NCI-H1436 treated with DMSO at 0.1 percent for 48 hours (cell line): ENCODE measurements at places on chromosomes 5 and 9.

- DNase-seq: peak; percentile 81
Observed at GRCh38 chr9:34458013-34458958, at the start of the genes DNAI1 and FAM219A. Gene DNAI1 (plus strand): TSS chr9:34458805. CDS start chr9:34459006, 201 bp downstream. Gene FAM219A (minus strand): TSS chr9:34458570. CDS start chr9:34458263, 307 bp downstream.

- no peak for DNase-seq
Observed at GRCh38 chr5:88665750-88666215, 217.2 kb downstream of the MEF2C start.

DNA sequence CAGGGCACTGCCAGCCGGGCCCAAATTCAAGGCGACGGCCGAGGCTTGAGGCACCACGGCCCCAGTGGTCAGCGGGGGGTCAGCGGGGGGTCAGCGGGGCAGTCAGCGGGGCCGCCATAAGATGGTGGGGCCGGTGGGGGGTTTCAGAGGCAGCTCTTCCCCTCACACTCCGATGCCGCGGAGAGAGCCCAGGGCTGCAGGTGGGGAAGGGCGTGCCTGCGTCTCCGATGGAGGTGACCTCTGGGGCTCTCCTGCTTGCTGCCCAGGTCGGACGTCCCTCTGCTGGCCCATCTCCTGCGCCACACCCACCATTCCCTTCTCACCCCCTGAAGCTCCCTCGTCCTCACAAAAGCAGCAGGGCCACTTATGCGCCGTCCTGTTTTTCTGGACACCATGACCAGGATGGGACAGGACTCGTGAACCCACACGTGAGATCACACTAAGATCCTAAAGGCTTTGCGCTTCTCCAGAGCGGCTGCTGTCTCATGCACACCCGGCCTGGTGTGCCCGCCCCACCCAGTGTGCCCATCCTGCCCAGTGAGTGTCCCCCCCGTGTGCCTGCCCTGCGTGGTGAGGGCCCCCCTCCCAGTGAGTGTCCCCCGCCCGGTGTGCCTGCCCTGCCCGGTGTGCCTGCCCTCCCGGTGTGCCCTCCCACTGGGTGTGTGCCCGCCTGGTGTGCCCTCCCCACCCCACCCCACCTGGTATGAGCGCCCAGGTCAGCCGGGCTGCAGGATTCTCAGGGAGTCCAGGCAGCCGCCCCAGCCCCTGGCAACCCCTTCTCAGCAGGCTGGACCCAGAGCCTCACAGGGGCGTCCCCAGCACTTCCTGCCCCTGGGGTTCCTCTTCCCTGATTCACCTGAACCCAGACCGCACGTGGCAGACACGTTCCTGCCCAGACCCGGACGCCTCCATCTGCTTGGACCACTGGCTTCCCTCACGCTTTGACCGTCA is 48.7 kb upstream of the NKD2 start:
- DNase-seq: no peak

DNA sequence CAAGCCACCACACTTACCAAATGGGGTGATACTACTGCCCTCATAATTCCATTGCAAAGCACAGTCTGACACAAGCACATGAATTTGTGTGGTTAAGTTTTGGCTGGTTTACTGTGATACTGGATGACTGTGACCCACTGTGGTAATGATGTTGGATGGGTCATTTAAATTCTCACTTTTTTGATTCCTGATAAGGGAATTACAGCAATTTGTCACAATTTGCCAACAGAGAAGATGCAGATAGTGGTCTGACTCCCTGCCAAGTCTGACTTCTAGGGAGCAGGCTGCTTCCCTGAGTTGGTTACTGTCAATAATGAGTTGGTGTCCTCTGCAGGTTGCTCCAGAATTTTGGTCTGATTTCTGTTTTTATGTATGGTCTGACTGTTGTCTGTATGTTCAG is 731.9 kb downstream of the MTRR start:
- no peak for DNase-seq

DNA sequence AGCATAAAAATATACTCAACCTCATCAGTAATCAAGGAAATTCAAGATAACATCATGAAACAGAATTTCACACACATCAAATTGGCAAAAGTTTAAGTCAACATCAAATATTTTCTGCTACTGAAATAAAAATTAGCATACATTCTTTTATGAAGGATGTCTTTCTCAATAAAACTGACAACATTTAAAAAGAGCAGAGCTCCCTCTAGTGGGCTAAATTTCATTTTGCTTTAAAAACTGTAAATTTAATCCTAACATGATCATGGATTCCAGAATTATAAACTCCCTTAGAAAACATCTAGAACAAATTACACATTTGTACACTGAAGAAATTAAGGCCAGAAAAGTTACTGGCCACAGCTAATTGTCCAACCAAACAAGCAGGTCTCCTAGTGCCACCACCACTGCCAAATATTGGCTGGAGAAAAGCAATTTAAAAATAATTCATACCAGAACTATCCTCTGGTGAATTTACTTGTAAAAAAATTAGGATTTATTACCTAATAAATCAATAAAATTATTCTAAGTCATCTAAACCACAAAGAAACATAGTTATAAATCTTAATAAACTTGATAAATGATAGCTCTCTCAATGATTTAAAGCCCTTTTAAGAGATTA is 31.2 kb downstream of the DEPDC1B start:
- no peak for DNase-seq

DNA sequence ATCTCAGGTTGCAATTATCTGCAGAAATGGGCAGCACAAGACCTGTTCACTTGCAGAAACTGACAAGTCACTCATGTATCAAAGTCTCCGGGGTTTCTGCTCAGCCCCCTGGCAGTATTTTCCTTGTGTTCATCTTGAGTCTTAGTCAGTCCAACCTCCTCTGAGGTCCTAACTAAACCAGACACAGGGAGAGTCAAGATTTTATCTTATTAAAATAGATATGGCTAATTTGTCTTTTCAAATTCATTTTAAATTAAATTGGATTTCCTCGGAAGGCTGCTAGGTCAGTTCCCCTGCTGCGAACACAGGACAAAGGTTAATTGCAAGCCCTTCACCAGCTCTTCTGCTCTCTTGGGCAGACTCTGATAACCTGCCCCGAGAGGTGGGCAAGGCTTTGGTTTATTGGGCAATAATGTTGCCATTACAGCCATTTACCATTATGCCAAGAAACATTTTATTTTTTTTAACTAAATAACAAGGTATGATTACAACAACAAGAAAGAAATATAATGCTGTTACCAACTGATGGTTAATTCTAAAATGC is 103.5 kb downstream of the MAPKAP1 start:
- DNase-seq: no peak

- DNase-seq: no peak
Observed at GRCh38 chr5:119332208-119332607, 23.6 kb upstream of the TNFAIP8 start.
